Activated naive CD4-positive, alpha-beta T cell treated with anti-CD3 and anti-CD28 coated beads for 36 hours (primary cell): ENCODE measurements at places on chromosomes 11 and 22. TPM values are rescaled to one million over a fixed set of nuclear protein-coding genes. Genes with fewer than 3 reads are reported as not detected.

Gene TRIM66
- total RNA-seq = 16.4 TPM

Gene HEPN1
- total RNA-seq = not detected

Gene INS
- not detected for total RNA-seq

DNA sequence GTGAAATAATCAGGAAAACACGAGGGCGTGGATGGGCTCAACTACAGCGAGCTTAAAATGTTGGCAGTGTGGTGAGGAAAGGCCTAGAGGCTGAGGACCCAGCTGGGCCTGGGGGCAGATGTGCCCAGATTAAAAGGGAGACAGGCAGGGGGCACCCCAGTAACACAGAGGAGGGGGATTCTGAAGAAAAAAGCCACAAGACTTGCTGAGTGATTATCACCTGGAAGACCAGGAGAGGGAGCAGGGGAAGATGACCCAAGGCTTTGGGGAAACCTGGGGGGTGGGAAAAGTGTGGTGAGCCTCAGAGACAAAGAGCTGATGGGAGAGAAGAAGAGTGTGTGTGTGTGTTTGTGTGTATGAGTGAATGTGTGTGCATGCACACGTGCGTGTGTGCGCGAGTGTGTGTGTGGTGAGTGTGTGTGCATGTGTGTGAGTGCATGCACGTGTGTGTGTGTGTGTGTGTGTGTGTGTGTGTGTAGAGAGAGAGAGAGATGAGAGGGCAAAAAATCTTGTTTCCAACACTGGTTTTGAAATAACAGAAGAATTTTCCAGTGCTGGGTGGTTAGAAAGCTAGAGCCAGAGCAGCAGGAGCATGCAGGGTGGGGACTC lies 500.5 kb downstream of the BUD13 start:
- DNase-seq = no peak

GRCh38 chr11:130051082-130051481 lies 18.6 kb upstream of the APLP2 start:
- no peak for DNase-seq

- DNase-seq = no peak
Measured at GRCh38 chr11:87368151-87368550, 330.4 kb downstream of the TMEM135 start.

GRCh38 chr11:10592331-10592730 lies 23.9 kb upstream of the LYVE1 start:
- no peak for DNase-seq
